ENCODE measurements at places on chromosomes 1 and 21. TPM values are rescaled to one million over a fixed set of nuclear protein-coding genes. Genes with fewer than 3 reads are reported as not detected.

The SCCPDH gene
- 4.7 TPM for total RNA-seq

The OR2T1 gene
- total RNA-seq: not detected

The TMEM52 gene
- 0.70 TPM for total RNA-seq

The DAB1 gene
- total RNA-seq: not detected

The CD53 gene
- not detected for total RNA-seq

The ARHGEF19 gene
- 3.3 TPM for total RNA-seq

The LCE1F gene
- not detected for total RNA-seq

The TFF2 gene
- not detected for total RNA-seq

The UMODL1 gene
- not detected for total RNA-seq

Measured in hair follicular keratinocyte (primary cell).